Peyer's patch (tissue), 4 donors: ENCODE measurements at places on chromosomes 2 and 18. TPM values are rescaled to one million over a fixed set of nuclear protein-coding genes. Genes with fewer than 3 reads are reported as not detected.

The NR4A2 gene
- 1.9 TPM for total RNA-seq

The FTCDNL1 gene
- total RNA-seq = not detected

DNA sequence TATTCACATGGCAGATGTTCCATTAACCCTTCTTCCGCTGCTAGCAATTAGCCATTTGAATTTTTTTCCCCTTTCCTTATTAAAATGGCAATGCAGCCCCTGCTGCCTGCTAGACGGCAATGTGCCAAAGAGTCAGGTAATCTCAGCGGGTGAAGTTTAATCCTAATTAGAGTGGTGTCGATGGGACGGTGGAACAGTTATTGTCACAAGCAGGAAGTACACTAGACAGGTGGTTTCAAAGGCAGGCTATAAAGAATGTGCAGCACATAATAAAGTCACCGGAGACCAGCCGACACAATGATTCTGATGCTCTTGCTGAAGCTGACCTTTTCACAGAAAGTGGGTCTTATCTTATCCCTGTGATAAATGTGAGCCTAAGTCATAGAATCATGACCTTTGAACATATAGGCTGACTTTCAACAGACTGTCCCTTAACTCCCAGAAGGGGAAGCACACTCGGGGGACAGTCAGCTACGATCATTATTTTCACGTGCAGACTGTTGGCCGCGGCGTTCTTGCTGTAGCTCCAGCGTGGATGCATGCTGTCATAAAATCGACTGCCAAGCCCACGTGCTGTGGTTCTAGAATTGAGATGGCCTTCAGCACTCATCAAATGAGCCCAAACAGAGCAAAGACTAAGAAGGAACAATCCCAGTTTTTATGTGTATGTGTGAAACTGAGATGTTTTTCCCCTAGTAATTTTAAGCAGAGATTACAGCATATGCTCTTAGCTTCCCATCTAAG lies 926.2 kb upstream of the SOX11 start:
- DNase-seq = no peak

DNA sequence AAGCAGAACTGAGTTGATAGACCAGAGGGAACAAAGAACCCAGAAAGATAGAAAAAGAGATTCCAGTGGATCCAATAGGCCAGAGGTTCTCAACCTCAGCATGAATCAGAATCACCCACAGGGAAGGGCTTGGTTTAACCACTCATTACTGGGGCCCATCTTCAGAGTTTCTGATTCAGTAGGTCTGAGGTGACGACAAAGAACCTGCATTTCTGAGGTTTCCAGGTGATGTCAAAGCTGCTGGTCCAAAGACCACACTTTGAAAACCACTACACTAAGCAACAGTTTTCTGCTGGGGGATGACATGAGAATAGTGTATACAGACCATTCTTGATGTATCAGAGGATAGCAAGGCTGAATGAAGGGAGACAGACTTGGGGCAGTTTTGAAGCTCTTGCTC lies 296.9 kb upstream of the STON1 start:
- no peak for DNase-seq

- DNase-seq = no peak
These were observed 1.2 kb upstream of the TRAPPC8 start for GRCh38 chr18:31943878-31944816.

GRCh38 chr2:216925636-216926366 lies 65.9 kb upstream of the TNP1 start:
- no peak for DNase-seq
